Neural crest cell (in vitro differentiated cells): ENCODE measurements at places on chromosomes 12 and 14.

DNA sequence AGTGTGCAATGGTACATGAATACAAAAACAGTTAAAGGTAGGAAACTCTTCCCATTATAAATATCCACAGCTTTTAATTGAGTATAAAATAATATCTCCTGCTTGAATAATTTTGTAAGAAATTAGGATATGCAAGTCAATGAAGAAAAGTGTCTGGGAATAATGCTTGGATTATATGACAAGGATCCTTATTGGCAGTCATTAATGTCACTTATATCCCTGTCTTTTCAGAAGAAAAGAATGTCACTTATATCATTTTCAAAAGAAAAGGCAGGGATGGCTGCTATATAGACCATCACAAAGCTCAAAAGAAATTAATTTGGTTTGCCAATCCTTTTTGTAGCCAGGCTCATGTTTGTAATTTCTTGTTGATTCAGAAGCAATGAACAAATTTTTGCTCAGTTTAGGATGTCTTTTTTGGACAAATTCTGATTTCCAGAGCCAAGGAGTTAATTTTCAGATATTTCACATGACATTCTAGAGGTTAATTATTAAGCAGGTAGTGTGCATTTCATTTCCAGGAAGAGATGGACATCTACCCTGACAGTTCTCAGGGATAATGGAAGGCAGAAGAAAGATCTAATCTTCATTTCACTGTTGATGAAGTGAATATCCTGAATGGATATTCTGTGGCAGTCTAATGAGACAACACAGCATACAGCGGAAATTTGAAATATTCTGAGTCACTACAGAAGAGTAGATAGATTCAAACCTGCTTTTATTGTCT is 299.8 kb downstream of the RPS29 start:
- no peak for DNase-seq

DNA sequence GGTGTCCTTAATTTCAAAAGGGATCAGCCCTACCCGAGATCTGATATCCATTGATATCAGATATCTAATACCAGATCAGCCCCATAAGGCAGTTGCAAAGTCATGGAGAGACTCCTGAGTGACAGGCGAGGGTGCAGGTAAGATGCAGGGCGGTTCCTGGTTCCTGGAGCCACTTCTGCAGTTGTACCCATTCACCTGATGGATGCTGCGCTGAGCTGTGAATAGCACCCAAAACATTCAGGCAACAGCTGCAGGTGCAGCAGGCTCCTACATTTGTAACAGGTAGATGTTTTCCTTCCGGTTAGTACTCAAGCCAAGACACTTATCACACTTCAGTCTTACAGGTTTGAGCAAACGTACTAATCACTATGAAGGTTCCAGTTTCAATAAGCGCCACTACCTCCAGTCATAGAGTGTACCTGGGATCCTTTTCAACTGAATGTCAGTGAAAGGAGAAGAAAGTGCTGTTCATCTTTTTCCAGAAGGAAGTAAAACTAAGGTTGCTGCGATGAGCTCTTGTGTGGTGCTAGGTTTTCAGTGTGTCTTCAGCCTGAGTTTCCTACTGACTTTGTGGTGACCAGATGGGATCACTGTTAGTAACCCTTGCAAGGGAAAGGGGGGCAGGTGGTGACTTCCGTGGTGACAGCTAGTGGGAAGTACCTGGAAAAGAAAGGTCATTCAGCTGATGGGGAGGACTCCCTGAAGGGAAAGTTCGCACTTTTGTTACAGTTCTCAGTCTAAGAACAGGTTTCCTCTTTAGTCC is 1.9 kb downstream of the ATP6V0A2 start:
- DNase-seq = no peak

- DNase-seq = no peak
Measured at GRCh38 chr12:124543052-124543589, 24.3 kb downstream of the NCOR2 start.

GRCh38 chr14:34270361-34270760 is 191.7 kb downstream of the SPTSSA start:
- no peak for DNase-seq

DNA sequence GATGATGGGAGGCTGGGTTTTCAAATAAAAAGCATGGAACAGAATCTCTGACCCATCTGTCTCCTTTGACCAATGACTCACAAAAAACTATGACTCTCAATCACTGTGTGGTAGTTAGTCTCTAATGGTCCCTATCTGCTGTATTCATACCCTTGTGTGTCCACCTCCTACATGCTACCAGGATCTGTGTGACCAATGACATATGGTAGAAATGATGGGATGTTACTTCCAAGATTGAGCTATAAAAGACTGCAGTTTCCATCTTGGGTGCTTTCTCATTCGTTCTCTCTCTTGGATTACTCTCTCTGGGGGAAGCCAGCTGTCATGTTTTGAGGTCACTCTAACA is 144.7 kb upstream of the BTG1 start:
- no peak for DNase-seq

- no peak for DNase-seq
Measured at GRCh38 chr12:117903110-117903840, 65.5 kb downstream of the KSR2 start.

- no peak for DNase-seq
Measured at GRCh38 chr14:73180385-73180805, 44.1 kb downstream of the PSEN1 start.

GRCh38 chr14:64828071-64828470 is 51.6 kb downstream of the SPTB start:
- no peak for DNase-seq

DNA sequence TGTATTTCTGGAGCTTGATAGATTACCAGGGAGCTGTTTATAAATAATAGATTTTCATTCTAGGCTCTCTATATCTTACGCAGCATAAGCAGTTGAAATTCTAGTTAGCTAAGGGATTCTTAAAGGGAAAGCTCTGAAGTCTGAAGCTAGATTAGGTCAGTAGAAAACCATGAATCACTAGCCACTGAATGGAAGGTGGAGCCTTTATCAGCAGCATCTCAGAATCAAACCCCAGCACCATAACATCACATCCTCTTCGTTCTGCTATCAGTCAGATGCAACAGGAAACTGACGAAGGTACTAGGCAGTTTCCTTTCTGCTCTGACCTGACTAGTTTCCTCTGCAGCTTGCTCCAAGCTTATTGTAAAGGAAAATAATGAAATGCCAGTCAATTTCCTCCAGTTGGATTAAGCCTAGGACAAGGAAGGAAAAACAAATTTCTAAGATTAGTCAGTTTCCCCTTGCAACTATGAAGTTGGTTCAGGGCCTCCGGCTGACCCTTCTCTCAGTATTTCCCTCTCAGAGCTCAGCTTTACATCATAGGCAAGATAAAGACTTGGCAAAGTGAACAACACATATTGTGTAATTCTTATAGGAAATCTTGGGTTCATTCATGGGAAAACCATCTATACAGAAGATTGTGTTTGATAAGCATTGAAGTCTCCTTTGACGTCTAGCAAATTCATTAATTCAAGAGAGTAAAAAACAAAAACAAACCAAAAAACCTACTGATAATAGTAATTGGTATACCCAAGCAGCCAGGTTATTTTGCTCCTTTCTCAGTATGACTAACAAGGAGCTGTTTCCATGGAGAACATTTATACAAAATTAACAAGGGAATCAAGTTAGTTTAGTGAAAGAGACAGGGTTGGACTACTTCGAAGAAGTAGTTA is 43.4 kb upstream of the CFAP54 start:
- no peak for DNase-seq

- no peak for DNase-seq
Measured at GRCh38 chr14:35669782-35670181, 135.8 kb downstream of the INSM2 start.

DNA sequence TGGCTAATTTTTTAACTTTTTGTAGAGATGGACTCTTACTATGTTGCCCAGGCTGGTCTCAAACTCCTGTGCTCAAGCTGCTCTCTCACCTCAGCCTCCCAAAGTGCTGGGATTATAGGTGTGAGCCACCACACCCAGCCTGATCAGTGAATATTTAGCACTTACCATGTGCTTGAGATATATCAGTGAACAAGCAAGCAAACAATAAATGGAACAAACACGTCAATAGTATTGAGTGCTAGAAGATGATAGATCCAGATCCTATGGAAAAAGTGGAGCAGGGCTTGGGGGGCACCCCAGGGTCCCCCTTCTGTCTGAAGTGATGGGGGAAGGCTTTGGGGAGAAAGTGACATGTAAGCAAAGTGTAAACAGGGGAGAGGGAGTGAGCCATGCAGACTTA is 83.8 kb downstream of the NT5DC3 start:
- DNase-seq = no peak

- DNase-seq = no peak
Measured at GRCh38 chr12:113069149-113069548, 12.6 kb downstream of the DTX1 start.

DNA sequence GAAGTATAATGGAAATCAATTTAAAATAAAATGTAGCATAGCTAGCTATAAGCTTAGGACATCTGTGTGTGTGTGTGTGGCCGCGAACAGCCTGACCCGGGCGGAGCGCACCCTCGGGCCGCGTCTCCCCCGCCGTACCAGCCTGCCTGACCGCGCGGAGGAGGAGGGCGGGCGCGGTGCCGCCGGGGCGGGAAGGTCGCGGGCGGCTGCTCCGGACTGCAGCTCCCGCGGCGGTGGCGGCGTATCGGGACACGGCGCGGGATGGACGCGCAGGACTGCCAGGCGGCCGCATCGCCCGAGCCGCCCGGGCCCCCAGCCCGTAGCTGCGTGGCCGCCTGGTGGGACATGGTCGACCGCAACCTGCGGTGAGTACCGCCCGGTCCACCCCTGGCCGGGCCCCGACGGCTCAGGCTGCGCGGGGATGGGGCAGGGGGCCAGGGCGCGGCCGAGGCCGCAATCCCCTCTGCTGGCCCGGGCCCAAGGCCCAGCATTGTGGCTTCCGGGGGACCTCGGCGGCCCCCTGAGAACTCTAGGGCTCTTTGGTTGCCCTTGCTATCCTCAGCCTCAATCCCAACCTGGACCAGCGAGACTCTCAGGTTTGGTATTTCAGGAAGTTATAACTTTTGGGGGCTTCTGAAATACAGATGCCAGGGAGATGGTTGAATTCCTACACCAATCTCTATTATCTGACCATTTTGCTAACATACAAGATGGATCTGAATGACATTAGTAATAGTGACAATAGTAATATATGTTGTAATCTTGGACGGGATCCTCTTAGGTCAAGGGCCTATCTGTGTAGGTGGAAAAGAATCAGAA is at the start of gene ABHD12B:
ABHD12B (plus strand) TSS at position 140 of the 819 bp plus-strand sequence; CDS start at position 262, 122 bp downstream.
- DNase-seq = no peak

- DNase-seq = no peak
Measured at GRCh38 chr12:19125325-19125724, 4.2 kb upstream of the PLEKHA5 start.

- no peak for DNase-seq
Measured at GRCh38 chr12:21526053-21526452, at the start of gene SPX. SPX (plus strand) TSS chr12:21526296; CDS start chr12:21526473, 177 bp downstream.

GRCh38 chr14:103108749-103109207 is 14.3 kb downstream of the EXOC3L4 start:
- DNase-seq = no peak

- no peak for DNase-seq
Measured at GRCh38 chr14:92144708-92145107, 22.9 kb downstream of the CPSF2 start.

- DNase-seq = no peak
Measured at GRCh38 chr14:90449411-90449810, 52.6 kb downstream of the CALM1 start.

GRCh38 chr14:32142341-32142740 is 59.5 kb upstream of the RNU6-7 start:
- no peak for DNase-seq

- DNase-seq = no peak
Measured at GRCh38 chr12:12206776-12207388, 60.0 kb downstream of the LRP6 start.

DNA sequence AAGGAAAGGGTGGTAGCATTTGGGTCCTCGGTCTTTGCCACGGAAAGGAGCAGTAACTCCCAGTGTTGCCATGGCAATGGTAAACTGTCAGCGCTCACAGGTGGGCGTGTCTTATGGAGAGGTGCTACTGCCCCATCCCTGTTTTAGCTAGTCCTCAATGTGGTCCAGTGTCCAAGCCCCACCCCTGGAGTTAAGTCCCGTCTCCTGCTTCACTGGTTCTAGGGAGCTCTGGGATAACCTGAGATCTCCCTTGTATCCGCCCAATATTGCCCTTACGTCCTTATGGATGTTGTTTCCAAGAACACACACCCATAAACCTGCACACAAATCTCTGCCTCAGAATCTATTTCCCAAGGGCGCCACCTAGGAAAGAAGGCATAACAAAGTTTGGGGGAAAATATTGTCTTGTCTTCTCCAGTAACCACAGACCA is 64.2 kb downstream of the SPRING1 start:
- DNase-seq = no peak

DNA sequence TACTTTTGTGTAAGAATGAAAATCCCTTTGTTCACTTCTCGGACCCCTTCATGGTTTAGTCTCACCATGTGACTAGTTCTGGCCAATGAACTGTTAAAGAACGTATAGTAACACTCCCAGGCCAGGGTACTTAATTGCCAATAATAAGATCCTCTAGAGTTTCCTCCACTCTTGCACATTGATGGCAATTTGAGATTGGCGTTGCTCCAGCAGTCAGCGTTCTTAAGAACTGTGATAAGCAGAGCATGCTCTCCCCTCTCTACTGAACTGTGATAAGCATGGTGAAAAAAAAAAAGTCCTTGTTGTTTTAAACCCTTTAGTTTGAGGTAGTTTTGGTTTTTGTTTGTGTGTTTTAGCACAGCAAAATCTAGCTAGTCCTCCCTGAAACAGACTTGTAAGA is 854.5 kb downstream of the SLC6A15 start:
- DNase-seq = no peak

DNA sequence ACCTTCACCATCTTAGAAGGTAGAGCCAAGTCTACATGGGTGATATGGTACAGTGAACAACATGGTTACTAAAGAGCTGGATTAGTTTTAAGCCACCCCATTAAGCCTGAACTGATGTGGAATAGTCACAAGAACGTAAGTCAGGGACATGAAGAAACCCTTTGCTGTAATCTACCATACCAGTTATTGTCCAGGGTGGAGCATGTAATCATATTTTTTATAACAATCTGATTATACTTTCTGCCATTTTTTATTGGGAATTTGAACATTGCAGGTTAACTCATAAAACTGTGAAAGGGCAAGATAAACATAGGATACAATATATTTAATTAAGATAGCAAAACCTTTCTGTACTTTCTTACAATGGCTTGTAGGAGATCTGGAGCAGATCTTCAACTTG is 103.6 kb downstream of the FIGNL2 start:
- no peak for DNase-seq

- no peak for DNase-seq
Measured at GRCh38 chr12:118821386-118821925, 159.9 kb upstream of the SRRM4 start.

DNA sequence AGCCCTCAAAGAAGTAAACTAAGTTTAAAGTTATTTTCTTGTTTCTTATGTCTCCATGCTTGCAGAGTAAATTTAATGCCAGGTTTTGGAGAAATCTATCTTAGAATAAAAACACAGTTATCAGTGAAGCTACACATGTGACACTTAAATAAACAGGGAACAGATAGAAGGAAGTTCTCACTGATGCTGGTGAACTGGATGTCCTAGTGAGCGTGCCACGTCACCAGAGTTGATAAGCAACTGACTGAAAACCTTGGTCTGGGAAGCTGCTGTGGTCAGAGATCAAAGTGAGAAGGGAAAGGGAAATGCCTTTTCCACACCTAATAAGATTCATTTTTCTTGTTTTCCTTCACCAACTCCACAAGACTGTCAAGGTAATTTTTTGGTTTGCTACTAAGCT is 74.8 kb upstream of the PCED1B start:
- DNase-seq = no peak
